Amniotic stem cell (primary cell): ENCODE measurements at places on chromosomes 3 and 15.

DNA sequence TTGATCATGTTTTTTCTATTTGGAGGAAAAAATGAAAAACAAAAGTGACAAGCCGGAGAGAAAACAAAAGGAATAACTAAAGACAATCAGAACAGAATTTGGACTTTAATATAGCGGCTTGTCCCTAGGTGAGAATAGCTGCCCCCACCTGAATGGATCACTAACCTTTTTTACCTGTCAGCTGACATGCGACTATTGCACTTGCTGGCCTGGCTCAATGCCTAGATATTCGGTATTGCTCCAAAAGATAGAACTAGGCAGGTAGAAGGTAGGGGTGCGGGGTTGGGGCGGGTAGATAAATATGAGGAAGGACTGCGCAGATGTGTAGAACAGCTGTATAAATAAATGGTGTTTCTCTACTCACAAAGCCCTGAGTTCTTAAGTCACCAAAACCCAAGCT is 650 bp upstream of the MORC1 start:
- DNase-seq = no peak

GRCh38 chr15:66703540-66703941 is 1.5 kb downstream of the SMAD6 start:
- DNase-seq = no peak

GRCh38 chr3:128568602-128569490 is 75.8 kb upstream of the GATA2 start:
- DNase-seq = no peak

DNA sequence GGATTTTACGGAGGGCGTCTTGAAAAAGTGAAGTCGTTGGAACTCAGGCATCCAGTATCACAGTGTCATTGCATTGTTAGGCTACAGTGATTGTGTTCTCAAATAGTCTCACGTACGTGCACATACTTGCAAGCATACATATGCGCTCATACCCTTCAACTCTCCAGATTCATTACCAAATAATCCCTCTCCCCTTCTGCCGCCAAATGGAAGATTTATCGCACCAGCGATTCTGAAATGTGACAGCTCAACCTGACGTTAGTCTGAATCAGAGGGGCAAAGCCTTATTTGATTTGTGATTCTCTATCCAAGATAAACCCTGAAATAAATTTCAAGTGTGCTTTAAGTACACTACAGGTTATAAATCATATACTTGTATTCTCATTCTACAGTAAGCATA is 119.4 kb downstream of the GADL1 start:
- DNase-seq = no peak

DNA sequence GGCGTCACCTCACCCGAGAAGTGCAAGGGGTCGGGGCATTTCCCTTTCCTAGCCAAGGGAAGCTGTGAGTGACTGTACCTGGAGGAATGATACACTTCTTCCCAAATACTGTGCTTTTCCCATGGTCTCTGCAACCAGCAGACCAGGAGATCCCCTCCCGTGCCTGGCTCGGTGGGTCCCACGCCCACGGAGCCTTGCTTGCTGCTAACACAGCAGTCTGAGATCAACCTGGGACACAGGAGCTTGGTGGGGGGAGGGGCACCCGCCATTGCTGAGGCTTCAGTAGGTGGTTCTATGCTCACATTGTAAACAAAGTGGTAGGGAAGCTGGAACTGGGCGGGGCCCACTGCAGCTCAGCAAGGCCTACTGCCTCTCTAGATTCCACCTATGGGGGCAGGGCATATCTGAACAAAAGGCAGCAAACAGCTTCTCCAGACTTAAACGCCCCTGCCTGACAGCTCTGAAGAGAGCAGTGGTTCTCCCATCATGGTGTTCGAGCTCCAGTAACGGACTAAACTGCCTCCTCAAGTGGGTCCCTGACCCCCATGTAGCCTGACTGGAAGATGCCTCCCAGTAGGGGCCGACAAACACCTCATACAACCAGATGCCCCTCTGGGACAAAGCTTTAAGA is 31.4 kb upstream of the ABHD5 start:
- no peak for DNase-seq

- peak; percentile 24 for DNase-seq
Measured at GRCh38 chr15:72312605-72313447, 7.1 kb downstream of the CELF6 start.

- DNase-seq = no peak
Measured at GRCh38 chr3:18044971-18045880, 302.8 kb upstream of the TBC1D5 start.

- peak; percentile 6 for DNase-seq
Measured at GRCh38 chr3:179929091-179929529, 107.6 kb downstream of the PEX5L start.

- no peak for DNase-seq
Measured at GRCh38 chr3:122697952-122698620, 17.4 kb downstream of the PARP14 start.

DNA sequence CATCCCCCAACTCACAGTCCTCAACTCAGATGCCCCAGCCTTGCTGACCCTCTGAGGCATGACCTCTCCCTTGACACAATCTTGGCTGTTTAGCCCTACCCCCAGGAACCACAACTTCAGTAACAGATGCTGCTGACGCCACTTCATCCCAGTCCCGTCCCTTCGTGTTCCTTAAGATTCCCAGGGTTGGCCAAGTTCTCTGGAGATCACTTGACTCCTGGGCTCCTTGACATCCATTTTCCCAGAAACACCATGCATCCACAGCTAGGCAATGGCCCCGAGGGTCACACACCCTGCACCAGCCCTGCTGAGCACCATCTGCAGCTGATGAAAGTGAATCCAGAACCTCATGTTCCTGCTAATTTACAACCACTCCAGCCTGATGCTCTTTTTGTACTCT is 6.9 kb downstream of the RTP2 start:
- no peak for DNase-seq

DNA sequence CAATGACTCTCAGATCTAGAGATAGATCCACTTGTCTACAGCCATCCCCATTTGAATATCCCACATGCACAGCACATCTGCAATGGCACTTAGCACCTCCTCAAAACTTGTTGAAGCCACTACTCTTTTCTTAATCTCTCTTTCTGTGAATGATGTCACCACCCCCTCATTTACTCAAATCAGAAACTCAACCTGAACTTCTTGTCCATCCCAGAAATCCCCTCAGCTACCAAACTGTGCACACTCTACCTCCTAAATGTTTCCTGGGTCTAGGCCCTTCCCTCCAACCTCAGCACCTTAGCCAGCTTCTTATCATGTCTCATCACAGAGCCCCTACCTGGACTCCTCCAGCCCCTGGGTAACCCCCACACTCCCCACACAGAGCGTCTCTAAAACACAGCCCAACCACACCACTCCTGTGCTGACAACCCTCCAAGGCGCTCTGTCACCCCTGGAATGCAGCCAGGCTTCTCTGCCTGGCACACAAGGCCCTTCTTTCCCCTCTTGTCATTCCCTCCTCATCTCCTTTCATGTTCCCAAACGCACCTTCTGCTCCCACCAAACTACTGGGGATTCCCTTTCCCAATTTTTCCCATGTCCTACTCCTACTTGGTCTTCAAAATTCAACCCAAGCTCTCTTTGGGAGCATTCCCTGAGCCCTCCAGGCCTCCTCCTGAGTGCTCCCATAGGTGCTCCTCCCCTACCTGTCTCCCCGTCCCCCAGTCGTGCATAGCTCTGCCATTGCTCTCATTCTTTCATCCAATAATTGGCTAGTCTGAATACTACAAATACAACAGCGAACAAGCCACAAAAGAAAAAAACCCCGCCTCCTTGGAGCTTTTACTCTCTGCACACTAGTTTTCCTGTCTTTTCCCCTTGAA is 39.8 kb upstream of the ZBTB38 start:
- no peak for DNase-seq

DNA sequence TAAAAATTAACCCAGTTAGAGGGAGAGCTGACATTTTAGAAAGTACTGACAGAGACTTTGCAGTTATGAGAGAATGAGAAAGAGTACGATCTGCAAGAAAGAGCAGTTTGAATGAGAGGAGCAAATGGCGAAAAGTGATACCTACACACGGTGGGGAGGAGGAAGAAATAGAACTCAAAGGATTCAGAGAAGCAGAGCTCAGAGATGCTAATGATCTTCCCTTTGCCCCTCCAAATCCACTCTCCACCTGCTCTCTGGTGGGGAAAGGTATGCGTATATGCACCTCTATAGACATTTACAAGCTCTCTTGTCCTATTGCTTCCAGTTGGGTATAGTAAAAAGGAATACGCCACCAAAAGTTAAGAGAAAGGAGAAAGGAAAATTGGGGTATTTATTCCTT is 123.3 kb upstream of the TTC14 start:
- no peak for DNase-seq

DNA sequence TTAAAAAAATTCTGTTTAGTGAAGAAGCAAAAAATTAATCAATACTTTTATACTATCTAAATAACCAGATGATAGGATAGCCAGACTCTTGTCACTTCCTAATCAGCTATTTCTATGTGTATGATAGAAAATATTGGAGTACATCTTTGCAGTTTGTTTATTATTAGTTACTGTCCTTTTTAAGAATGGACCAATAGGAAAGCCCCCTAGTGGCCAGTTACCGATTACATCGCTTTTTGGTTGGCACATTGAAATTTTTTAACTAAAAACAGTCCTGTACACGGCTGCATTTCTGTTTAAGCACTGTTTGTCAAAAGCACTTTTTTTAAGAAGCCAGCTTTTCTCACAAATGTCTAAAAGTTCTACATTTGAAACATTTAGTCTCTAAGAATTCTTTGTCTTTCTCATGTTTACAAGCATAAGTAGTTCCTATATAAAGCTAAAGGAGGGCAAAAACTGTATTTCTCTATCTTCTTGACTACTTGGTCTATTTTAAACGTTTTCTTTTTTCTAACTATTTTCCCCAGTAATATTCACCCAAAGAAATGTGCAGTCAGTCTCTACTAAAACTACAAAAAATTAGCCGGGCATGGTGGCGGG is 253.2 kb upstream of the LRTM1 start:
- peak; percentile 64 for DNase-seq

DNA sequence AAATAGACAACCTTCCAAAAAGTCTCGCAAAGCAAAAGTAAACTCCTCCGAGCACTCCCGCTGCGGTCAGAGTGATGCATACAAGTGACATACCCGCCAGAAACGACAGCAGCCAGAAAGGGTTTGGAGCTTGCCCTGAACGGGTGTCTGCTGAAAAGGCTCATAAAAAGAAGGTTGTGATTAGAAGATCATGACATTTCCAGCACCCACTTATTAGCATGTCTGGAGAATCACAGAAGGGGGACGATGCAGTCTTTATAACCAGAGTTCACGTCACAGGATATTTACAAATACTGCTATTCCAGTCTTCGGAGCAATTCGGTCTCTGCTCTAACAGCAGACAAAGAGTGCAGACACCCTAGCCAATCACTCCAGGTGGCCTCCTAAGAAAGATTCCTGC is 59.1 kb upstream of the FRMD4B start:
- no peak for DNase-seq

DNA sequence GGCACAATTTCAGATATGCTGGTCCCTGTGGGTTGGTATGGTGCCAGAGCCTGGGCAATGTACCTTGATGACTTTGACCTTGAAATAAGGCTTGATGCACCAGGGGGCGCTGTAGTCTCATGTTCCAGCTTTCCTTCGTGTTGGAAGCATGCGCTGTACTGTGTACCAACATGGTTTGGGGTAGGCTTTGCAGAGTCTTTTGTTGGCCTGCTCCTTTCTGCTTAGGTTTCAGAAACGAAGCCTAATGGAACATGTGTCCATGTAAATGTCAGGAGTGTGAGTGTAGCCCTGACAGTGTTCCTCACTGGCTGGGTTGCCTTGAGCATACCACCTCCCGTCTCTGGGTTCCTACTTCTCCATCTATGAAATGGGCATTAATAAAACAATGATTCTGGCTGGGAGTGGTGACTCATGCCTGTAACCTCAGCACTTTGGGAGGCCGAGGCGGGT is 3.6 kb upstream of the CCR4 start:
- no peak for DNase-seq

GRCh38 chr3:46535746-46536145 is 30.4 kb downstream of the LRRC2 start:
- DNase-seq = no peak

DNA sequence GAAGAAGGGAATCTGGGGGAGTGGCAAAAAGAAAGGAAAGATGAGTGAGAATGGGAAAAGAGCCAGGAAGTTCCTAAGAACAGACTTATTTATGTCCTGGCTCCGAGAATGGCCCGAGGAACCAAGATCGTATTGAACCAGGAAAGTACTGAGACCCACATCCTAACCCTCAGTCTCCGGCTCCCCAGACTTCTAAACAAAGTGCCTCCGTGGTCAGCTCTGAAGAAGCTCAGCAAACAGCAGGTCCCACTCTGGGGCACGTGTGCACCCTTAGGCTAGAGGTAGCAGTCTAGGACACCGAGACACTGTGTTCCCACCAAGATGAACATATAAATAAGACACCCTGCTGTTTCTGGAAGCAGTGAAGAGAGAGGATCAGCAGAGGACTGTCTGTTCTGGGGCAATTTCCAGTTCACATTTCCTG is 307.4 kb downstream of the NTRK3 start:
- DNase-seq = no peak

GRCh38 chr3:196654006-196654734 is 14.7 kb downstream of the NRROS start:
- no peak for DNase-seq

GRCh38 chr3:71281280-71281679 is 302.2 kb downstream of the FOXP1 start:
- no peak for DNase-seq

DNA sequence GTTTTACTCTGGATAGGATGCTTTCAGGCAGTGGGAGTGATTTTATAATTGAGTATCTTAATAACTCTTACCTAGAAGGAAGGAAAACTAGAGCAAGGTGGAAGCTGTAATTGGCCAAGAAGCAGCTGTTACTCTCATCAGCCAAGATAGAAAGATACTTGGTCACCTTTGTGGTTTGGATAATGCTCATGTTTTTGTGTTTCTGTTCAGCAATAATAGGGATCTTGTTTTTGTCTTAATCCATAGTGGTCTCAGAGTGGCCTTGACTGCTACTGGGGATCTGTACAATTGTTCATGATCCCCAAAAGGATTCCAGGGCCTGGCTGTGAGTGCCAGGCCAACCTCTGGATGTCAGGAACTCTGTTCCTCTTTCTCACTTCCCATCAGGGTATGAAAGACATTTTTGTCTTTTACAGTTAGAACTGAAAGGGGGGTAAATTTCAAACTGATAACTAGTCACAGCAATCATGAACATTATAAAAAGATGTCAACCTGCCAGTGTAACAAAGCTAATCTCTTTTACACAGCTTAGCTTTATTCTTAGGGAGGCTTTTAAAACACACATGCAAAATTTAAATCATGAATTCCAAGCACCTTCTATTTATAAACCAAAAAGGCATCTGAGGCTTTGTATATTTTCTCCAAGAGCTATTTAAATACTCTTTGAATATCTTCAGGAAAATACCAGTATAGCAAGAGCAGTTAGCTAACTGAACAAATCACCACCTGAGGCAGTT is 6.0 kb downstream of the UBL7 start:
- no peak for DNase-seq

- DNase-seq = no peak
Measured at GRCh38 chr15:89586651-89587050, 11.4 kb downstream of the TICRR start.
